ENCODE measurements at places on chromosomes 3 and 15. TPM values are rescaled to one million over a fixed set of nuclear protein-coding genes. Genes with fewer than 3 reads are reported as not detected.

The MLF1 gene
- 16.1 TPM for total RNA-seq

The PEX5L gene
- total RNA-seq = 0.13 TPM

The SPESP1 gene
- total RNA-seq = 5.4 TPM

The SERPINI2 gene
- total RNA-seq = not detected

The CD200R1 gene
- total RNA-seq = 0.11 TPM

The CPN2 gene
- not detected for total RNA-seq

The LRIG1 gene
- total RNA-seq = 33.2 TPM

The ULK4 gene
- 33.0 TPM for total RNA-seq

The CHRM5 gene
- not detected for total RNA-seq

The BSN gene
- total RNA-seq = 0.26 TPM

The SLC35G2 gene
- 15.3 TPM for total RNA-seq

Data from articular chondrocyte of knee joint (primary cell).